Hippocampal formation (tissue), 2 donors: ENCODE measurements at places on chromosomes 16 and 17.

GRCh38 chr16:57409870-57410587 is 5.5 kb downstream of the CCL17 start:
- no peak for DNase-seq

GRCh38 chr17:36498155-36498554 is 11.7 kb downstream of the ZNHIT3 start:
- DNase-seq, result no peak

DNA sequence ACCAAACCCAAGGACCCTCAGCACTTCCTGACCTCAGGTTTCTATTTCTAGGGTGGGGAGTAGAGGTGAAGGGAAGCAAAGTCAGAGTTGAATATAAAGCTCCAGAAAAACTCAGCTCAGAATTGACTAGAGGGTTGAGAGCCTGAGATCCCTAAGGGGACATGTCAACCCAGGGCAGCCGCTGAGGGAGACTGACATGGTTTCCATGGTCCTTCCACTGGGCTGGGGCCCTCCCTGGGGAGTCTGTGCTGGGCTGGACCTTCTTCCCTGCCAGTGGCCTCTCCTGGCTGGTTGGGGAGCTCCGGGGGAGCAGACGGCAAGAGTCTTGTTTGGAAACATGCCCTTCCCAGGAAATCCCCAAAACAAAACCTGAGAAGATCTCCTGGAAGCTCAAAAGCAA is 121.3 kb downstream of the METRNL start:
- DNase-seq, result no peak

- DNase-seq, result peak; percentile 95
These were observed 805 bp upstream of the ORAI3 start for GRCh38 chr16:30947859-30948666.

DNA sequence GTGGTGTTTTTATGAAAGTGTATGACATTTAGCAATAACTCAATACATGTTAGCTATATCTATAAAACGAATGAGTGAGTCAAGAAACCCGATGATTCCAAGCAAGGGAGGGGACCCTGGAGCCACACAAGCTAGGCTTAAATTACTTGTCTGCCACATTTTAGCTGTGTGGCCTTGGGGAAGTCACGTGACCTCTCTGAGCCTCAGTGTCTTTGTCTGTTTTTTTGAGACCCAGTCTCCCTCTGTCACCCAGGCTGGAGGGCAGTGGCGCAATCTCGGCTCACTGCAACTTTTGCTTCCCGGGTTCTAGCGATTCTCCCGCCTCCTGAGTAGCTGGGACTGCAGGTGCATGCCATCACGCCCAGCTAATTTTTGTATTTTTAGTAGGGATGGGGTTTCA is 20.1 kb upstream of the GCSH start:
- DNase-seq, result no peak

DNA sequence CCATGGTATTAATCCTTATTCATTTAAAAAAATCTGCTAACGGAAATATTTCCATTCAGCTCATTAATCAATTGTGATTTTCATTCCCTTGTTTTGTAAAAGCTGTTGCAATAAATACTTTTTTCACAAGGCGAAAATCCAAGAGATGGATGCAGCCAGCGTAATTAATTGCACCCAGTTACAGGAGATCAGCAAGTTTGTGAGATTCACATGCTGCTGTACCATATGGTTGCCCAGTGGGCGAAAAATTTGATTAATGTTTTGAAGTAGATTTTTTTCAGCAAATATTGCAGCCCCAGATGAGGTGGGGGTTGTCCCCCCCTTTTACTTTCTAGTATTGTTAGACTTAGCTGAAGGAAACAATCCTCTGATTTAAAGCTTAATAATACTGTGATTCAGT is 186.6 kb downstream of the WWOX start:
- no peak for DNase-seq

GRCh38 chr17:39955726-39956225 is 7.0 kb upstream of the GSDMA start:
- no peak for DNase-seq

GRCh38 chr17:5437721-5438317 is 1.1 kb downstream of the C1QBP start:
- DNase-seq, result no peak

- no peak for DNase-seq
These were observed 49.3 kb downstream of the B9D1 start for GRCh38 chr17:19313066-19313745.

- DNase-seq, result no peak
These were observed 8.1 kb downstream of the CHMP6 start for GRCh38 chr17:80999536-81000333.

- no peak for DNase-seq
These were observed 10.7 kb downstream of the GNAO1 start for GRCh38 chr16:56202036-56202435.

DNA sequence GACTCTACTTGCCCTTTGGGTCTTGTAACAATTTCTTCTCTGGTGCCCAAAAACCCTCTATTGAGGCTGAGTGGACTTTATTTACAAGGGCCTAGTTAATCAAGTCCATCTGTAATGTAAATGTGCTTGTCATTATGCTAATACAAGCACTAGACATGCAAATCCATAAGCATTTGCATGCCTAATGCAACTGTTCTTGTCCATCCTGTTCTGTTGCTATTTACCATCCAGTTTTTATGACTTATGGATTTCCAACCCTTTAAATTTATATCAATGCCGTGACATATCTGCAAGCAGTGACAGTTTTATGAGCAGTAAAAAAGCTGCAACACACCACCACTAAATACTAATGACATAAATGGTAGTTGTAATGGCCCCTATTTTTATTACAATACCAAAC is 33.4 kb downstream of the CBLN1 start:
- DNase-seq, result no peak

- no peak for DNase-seq
These were observed 55.5 kb downstream of the ANKFY1 start for GRCh38 chr17:4208238-4208637.

- DNase-seq, result no peak
These were observed 1.6 kb downstream of the TMEM98 start for GRCh38 chr17:32929588-32929987.

- no peak for DNase-seq
These were observed 14.8 kb upstream of the PRPSAP1 start for GRCh38 chr17:76368545-76368944.

DNA sequence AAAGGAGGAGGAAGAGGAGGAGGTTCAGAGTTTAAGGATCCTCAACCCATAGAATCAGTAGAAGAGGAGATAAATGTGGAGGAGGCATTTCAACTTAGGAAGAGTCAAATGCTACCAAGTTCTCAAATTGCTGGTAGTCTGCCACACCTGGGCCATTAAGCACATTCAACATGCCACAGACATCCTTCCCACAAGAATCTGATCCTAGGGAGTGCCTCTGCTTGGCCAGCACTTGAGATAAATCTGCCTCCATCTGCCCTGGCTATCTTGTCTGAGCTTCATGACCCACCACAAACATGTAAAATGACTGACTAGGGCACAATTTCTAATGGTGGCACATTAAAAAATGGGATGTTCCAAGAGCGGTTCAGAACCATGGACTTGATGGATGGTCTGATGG is 37.3 kb upstream of the AXIN2 start:
- DNase-seq, result no peak

DNA sequence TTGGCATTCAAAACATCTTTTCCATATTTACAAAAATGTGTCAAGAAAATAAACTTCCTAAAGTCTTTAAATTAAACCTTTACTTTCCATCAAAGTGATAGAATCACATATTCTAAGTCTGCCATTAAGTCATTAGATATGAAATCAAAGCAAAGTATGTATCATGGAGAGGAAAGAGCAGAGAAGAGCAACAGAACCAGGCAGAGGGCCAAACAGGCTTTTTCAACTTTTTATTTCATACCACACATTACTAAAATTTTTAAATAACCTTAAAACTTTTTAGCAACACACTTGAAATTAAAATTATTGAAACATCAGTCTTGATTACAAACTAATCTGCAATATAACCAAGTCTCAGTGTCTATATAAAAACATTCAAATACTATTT is 13.8 kb downstream of the SIAH1 start:
- DNase-seq, result no peak

GRCh38 chr17:6374271-6374691 is 60.6 kb downstream of the AIPL1 start:
- no peak for DNase-seq

DNA sequence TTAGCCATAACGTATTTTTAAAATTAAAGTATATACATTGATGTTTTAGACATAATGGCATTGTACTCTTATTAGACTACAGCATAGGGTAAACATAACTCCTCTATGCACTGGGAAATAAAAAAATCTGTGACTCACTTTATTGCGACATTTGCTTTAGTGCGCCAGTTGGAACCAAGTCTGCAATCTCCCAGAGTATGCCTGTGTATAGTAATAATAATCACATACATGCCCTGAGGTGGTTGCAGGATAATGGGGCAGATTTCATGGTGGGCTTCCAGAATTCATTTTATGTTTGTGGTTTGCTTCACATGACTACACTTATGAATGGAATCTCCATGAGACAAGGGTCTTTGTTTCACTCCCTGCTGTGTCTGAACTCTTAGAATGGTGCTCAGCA is 66.9 kb upstream of the N4BP1 start:
- DNase-seq, result no peak

GRCh38 chr17:48539177-48539576 is 5.7 kb downstream of the HOXB2 start:
- DNase-seq, result no peak

GRCh38 chr16:88957887-88958577 is 19.0 kb downstream of the CBFA2T3 start:
- DNase-seq, result no peak

GRCh38 chr16:11016993-11017392 is 72.6 kb downstream of the CLEC16A start:
- no peak for DNase-seq

DNA sequence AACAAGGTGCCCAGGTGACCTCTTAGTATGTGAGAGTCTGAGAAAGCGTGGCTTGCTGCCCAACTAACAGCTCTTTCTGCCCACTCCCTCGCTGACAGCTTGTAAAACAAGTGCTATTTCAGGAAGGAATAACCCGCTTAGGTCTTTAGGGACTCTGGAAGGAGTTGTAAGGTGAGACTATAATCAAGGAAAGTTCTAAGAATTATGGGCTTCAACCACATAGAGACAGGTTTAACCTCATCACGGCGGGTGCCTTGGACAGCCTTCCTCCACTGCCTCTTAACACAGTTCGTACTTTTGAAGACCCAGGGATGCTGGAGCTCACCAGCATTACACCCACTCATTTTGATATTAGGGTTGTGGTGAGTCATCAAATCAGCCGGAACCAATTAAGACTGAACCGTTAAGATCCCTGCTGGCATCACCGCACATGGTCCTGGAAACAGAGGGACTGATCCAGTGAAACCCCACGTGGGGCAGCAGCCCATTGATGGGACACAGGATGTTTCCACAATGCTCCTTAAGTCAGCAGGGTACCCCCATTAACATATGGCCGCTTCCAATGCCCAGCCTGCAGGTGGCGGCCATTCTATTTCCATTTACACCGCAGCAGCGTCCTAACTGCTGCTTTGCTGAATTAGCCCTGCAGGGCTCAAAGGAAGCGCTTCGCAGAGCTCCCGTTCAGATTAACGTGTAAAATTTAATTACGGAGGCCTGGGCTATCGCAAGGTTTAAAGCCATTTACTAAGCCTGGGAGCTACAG is 176.6 kb upstream of the SDK2 start:
- DNase-seq, result no peak

DNA sequence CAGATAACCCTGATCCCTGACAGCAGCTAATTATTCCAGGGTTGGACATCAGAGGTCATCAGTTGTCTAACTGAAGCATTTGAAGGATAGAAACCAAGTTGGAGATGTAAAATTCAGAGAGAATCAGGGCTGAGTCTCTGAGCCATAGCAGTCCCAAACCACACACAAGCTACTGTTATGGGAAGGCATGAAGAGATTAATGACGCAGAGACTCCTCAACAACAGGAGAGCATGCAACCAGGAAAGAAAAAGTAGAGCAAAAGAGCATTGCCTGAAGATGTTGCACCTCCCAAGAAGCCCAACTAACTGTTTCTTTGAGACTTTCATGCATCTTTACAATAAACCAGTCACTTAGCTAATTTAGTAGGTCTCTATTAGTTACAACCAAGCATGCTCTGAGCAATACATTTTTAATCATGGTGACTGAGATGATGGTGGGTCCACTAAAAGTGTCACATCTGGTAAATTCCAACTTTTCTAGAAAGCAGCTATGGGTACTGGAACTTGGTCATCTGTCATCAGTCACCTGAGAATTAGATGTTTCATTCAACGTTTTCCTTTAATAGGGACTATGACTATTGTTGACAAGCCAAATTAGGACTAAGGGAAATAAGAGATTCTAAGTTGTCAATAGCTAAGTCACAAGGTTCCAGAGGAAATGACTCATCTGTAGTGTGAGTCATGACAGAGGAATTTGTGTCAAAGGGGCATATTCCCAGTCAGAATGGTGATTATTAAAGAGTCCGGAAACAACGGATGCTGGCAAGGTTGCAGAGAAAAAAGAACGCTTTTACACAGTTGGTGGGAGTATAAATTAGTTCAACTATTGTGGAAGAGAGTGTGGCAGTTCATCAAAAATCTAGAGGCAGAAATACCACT is 239.8 kb downstream of the CHD9NB start:
- DNase-seq, result no peak

- no peak for DNase-seq
These were observed 17.7 kb downstream of the CARD14 start for GRCh38 chr17:80187515-80187941.

GRCh38 chr16:79434771-79435170 is 165.8 kb downstream of the MAF start:
- no peak for DNase-seq

DNA sequence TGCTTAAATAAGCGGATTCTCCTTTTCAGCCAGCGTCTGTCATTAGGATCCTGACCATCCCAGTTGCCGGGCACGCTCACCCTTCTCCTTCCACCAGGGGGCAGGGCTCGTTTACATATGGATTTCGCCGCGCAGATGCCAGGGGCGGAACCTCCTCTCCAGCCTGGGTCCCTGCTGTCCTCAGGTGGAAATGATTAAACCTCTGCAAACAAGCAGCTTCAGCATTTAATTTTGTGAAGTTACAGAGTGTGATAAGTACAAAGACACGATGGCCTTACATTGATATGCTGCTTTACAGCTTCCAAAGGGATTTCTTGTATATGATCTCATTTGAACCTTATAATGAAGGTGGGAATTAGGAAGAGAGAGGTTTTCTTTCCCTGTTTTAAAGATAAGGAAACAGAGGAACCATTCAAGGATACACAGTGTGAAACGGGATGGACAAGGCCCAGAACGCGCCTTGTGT is 3.9 kb upstream of the KRT28 start:
- DNase-seq, result peak; percentile 13

GRCh38 chr16:68362947-68363657 is 52.3 kb downstream of the PRMT7 start:
- DNase-seq, result no peak
